ENCODE measurements at places on chromosomes 7 and 10. TPM values are rescaled to one million over a fixed set of nuclear protein-coding genes. Genes with fewer than 3 reads are reported as not detected.

MOGAT3 gene
- 10.5 TPM for polyA plus RNA-seq

OPALIN gene
- polyA plus RNA-seq: not detected

PLPP4 gene
- polyA plus RNA-seq: 10.8 TPM

FOXK1 gene
- 8.3 TPM for polyA plus RNA-seq

GRCh38 chr7:150860291-150860977 is 8.1 kb downstream of the AOC1 start:
- no peak for DNase-seq

- peak; percentile 64 for DNase-seq
These were observed 23.6 kb upstream of the SRI start for GRCh38 chr7:88243345-88243909.

DNA sequence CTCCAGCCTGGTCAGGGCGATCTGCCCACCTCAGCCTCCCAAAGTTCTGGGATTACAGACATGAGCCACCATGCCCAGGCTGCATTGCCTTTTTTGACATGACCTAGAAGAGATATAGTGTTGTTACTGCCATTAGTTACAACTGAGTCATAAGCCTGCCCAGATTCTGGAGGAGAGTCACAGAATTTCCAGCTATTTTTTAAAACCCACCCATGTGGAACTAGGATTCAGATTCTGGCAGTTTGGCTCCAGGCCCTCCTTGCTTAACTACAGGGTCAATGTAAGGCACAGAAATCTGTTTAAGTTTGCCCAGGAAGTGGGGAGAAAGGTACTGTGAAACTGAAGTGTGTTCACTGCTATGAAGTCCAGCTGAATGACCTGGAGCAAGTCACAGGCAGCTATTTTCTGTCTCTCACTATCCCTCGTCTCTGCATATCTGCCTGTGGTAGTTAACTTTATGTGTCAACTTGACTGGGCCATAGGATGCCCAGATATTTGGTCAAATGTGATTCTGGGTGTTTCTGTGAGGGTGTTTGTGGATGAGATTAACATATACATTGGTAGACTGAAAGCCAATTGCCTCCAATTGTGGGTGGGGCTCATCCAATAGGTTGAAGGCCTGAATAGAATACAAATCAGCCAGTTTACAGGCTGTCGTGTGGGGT is 8.4 kb upstream of the MARVELD1 start:
- DNase-seq: no peak

DNA sequence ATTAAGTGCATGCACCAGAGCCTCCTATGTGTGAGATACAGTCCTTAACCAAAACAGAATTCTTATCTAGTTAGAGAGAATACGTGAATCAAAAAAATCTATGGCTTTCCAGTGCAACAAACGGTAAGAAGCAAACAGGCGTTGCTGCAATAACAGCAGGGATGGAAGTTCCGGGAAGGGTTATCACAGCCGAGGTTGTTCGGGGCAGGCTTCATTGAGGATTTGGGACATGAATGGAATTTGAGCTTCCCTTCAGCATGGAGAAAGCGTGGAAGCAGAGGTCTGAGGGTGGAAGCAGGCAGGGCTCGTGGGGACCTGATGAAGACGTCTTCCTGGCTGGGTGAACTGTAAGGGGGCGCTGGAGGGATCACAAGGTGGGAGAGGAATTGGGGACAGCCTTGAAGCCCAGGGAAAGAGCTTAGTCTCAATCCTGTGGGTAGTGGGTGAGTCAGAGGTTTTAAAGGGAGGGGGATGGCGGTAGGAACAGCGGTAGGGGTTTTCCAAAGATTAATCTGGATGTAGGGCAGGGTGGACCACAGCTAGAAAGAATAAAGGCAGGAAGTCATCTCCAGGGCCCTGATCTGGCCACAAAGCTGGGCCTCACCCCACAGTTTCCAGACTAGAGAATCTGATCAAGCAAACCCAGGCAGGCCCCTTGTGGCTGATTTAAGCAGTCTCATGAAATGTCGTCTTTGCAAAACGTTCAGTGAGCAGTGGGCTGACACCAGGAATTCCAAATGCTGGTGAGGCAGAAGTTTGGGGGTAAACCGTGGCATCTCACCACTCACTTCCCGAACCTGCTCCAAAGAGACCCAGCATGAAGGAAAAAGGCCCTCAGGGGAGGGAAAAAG is 65.1 kb downstream of the CALML3 start:
- DNase-seq: no peak

DNA sequence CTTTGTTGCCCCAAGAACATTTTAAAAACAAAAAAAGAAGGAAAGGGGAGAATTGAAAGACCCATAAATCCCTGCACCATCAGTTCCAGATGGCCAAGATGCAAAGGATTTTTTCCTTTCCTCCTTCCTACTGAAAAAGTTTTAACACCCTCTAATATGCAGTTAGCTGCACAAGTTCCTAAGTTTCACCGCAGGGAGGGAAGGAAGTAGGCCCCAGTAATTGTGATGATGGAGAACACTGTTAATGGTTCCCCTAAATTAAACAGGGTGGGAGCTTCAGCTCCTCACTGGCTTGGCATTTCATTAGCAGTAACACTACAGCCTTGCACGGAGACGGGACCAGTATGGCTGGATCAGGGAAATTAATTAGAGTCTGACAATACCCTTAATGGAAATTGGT is 63.7 kb upstream of the PPIF start:
- DNase-seq: no peak

- no peak for DNase-seq
These were observed 183.4 kb downstream of the CCSER2 start for GRCh38 chr10:84511709-84512285.

DNA sequence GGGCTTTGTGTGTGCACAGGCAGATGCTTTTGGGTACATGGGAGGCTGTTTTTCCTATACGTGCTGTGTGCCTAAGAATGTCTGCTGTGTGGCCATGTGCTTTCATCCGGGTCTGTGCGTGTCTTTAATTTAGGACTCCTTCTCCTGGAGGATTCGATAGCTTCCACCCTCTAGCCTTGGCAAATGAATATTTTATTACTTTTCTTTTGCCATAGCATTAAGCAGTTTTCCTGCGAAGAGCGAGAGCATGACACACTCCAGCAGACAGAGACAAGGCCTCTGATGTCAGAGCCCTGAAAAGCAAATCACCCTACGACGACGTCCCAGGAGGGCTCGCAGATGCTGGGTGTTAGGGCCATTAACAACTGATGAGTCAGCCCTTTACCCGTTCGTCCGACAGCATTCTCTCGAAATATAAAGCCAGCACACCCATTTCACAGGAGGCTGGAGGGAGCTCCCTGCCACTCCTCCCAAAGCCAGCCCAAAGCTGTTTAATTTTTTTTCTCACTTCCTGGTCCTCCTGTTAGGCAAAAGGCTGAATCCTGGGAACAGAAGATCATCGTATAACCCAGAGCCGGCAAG is 311.3 kb upstream of the ZMIZ1 start:
- DNase-seq: peak; percentile 65

DNA sequence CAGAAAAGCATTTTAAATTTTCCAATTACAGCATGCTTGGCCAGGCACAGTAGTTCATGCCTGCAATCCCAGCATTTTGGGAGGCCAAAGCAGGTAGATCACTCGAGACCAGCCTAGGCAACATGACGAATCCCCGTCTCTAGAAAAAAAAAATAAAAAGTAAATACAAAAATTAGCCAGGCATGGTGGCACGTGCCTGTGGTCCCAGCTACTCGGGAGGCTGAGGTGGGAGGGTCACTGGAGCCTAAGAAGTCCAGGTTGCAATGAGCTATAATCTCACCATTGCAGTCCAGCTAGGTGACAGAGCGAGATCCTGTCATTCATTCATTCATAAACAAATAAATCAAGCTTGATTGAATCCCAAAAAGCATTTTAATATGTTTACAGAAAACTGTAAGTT is 234.9 kb downstream of the PARD3 start:
- DNase-seq: no peak

DNA sequence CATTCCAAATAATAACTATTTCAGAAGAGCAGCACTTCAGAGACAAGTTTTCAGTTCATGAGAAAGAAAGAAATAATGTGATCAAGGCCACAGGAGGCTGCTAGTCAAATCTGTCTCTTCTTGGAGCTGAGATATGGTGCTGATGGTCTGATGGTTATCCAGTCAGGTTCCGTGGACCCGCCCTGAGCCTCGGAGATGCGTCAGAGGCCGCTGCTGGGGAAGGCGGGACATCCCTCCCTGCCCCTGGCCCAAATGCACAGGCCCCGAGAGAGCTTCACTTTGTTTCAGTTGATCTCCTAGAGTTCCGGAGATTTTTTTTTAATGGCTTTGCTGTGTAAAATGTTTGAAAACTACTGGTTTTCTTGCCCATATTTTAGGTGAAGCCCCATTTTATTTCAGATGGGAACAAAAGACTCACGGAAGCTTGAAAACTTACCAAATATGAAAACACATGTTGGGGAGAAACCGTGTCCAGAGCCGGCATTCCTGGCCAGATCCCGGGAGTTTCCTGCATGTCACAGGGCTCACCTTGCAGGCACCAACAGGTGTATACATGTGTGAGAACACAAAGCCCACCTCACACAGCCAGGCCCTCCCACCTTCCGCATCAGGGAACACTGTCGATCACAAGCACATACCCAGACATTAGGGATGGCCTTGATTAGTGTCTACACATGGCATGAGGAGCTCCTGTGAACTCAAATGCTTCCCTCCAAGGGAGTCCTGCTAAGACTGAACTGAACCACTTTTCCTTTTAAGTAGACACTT is 499.0 kb downstream of the TCERG1L start:
- DNase-seq: no peak

DNA sequence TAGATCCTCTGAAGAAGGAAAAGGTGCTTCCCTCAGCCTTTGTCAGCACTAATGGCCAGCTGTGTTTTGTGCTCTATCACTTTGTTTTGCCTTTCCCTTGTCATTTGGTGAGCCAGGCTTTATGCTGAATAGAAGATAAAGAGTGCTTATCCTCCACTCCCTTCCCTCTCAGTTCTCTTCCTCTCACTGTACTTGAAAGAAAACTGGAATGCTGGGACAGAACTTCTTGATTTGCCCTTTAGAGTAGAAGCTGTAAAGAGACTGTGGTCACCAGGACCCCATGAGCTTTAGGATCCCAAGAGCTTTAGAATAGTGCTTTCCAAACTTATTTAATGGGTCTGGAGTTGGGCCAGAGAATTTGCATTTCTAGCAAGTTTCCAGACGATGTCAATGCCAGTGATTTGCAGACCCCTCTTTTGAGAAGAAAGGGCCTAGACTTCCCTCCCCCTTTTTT is 81.4 kb downstream of the LRRC4 start:
- DNase-seq: no peak

Measured in hepatocyte (in vitro differentiated cells).